ENCODE measurements at places on chromosomes 5 and 9.

DNA sequence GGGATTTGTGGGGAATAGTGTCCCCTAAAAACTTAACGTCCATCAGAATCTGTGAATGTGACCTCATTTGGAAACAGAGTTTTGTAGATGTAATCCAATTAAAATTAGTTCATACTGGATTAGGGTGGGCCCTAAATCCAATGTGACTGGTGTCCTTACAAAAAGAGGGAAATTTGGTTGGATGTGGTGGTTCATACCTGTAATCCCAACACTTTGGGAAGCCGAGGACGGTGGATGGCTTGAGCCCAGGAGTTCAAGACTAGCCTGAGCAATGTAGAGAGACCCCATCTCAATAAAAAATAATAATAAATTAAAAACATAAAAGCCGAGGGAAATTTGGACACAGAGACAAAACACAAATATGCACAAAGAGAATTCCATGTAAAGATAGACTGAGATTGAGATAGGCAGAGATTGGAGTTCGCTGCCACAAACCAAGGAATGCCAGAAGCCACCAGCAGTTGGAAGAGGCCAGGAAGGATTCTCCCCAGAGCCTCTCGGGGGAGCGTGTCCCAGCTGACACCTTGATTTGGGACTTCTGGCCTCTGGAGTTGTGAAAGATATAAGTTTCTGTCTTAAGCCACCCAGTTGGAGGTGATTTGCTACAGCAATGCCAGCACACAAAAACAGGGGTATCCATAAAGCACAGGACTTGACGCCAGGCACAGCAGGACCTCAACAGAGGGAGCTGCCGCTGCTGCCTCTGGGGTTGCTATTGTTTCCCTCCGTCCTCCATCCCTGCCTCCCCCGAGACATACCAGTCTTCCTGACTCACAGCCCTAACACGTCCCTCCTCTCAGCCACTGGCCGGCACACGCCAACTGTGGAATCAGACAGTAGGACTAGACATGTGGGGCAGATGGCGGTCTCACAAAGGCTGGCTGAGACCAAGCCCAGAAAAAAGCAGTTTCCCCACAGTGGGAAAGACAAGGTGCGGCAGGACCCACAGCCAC, 73.8 kb upstream of the IL17B start:
- DNase-seq: peak; percentile 88

DNA sequence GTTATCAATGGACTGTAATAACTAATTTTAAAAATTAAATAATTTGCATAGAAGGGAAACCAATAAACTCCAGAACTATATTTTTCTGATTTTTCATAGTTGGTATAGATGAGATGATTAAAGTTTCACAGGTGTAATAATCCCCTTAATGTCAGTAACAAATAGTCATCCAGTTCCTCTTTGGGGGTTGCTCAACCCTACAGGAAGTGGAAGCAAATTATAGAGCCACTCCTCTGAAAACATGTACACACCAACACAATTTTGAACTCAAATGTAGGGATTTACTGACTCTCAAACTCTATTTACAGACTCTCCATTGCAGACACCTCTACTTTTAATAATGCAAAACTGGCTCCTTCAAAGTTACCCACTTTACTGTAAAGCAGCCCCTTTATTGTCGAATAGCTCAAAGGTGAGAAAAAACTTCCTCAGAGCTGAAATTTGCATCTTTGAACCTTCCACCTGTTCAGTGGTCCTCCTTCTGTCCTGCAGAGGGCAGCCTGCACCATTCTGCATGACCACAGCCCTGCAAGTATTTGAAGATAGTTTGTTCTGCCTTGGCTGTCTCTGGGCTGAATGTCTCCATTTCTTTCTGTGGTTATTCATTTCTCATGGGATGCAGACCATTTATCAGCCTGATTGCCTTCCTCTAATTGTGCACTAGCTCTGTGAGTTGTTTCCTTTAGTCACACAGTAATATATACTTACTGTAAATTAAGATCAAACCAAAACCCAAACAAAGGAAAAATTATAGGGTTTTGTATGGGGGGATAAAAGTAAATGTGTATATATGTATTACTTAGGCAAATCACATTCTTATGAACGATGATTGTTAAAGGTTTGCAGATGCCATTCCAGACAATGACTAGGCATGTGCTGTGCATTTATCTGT, 383.2 kb upstream of the SGCD start:
- DNase-seq: peak; percentile 33

DNA sequence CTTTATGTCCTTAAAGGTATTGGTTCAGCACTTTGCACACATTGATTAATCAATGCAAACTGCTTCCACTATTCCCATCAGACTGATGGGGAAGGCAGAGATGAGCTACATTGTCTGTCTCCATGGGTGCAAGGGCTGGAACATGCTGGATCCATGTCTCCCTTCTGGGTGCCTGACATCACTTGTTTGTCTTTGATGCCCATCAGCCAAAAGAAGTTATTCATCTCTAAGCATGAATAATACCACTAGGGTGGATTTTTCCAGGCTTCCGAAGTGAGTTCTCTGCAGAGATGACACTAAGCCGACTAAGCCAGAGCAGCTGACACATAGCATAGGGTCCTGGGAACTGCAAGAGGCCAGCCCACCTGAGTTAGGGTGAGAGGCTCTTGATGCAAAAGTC, 8.7 kb downstream of the FGF1 start:
- DNase-seq: no peak

- DNase-seq: no peak
Observed at GRCh38 chr9:123772374-123772773, 157.6 kb downstream of the DENND1A start.

- DNase-seq: no peak
Observed at GRCh38 chr9:9112001-9112720, 1312.6 kb upstream of the DMAC1 start.

DNA sequence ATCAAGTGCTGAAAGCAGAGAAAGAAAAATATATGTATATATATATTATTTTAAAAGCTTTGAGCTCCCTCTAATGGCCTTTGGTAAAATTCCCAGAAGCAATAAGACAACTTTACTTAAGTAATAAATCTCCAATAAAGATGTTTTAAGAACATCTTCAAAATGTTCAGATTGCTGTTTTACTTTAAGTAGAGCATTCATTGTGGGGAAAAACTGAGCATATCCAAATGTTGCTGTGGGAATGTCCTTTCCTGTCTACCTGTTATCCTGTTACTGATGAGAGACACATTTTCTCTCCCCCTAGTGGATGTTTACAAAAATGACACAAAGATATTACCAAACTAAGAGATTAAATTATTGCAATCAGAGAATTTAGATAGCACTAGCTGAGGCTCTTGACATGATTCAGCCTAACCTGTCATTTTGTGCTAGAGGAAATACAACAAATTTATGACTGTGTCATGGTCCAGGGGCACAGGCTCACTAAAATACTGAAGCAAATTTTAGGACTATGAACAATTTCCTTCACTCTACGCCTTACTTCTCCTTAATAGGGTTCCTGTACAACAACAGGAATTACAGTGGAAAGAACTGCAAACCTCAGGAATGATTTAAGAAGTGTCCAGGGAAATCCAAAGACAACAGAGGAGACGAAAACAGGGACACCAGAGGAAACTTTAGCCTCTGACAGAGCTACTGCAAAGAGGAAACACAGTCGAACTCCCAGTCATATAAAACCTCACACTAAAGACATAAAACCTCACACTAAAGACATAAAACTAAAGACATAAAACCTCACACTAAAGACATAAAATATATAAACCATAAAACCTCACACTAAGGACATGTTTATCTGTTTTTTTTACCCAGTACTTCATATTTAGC, 24.3 kb upstream of the PRRC1 start:
- no peak for DNase-seq

DNA sequence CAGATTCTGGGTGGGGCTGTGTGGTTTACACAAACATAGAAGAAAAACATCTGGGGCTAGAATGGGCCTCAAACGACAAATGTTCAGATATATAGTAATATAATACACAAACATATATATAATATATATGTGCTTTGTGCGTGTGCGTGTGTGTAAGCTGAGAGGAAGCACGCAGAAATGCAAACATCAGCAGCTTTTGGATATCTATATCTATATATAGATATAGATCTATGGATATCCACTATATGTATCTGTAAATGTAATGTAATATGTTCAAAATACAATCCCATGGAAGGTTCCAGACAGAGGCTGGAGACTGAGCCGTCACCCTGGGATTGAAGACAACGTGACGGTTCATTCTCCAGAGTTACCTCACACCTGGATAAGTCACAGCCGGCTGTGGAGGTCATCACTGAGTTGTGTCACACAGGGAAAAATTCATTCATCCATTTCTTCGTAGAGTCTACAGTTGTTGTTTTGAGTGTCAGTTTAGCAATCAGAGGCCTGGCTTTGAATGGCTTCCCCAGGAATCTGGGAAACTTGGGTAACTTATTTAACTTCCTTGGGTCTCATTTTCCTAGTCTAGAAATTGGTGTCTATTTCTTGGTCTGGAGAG, 123.0 kb upstream of the CPEB4 start:
- DNase-seq: no peak

GRCh38 chr5:173138707-173139106, 5.6 kb upstream of the BNIP1 start:
- DNase-seq: no peak

DNA sequence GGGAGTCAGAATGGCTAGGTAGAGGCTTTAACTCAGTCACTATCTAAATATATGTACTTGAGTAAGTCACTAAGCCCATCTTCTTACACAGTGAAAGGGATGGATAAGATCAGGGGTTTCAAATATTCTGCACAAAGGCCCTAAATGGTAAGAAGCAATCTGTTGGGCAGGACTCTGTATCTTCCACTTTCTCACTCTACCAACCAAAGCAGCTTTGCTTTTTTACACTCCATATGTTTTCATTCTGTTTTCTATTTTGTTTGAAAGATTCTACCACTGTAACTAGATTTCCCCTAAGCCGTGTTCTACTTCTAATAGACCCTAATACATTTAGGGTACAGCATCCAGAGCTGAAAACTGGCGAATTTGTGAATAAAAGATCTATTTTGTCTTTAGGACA, 477.5 kb upstream of the NMUR2 start:
- no peak for DNase-seq

GRCh38 chr5:83406906-83407305, 64.6 kb upstream of the VCAN start:
- DNase-seq: no peak

GRCh38 chr5:154176181-154176580, 14.4 kb upstream of the GALNT10 start:
- no peak for DNase-seq

DNA sequence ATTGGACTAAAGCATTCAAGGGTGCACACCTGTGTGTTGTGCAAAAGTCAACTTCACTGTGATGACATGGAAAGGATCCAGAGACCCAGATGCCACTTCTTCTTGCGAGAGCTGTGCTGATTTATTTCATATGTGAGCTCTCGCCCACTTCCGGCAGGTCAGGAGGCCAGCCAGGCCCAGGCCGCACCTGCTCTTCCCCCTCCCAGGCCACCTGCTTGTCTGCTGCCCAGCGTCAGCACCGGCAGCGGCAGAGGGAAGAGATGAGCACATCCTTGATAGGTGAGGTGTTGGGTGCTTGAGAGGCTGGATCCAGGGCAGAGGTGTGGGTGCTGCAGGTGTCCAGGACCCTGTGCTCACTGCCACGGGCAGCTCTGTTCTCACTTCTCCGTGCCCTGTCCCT, 242.9 kb downstream of the FANCC start:
- no peak for DNase-seq

DNA sequence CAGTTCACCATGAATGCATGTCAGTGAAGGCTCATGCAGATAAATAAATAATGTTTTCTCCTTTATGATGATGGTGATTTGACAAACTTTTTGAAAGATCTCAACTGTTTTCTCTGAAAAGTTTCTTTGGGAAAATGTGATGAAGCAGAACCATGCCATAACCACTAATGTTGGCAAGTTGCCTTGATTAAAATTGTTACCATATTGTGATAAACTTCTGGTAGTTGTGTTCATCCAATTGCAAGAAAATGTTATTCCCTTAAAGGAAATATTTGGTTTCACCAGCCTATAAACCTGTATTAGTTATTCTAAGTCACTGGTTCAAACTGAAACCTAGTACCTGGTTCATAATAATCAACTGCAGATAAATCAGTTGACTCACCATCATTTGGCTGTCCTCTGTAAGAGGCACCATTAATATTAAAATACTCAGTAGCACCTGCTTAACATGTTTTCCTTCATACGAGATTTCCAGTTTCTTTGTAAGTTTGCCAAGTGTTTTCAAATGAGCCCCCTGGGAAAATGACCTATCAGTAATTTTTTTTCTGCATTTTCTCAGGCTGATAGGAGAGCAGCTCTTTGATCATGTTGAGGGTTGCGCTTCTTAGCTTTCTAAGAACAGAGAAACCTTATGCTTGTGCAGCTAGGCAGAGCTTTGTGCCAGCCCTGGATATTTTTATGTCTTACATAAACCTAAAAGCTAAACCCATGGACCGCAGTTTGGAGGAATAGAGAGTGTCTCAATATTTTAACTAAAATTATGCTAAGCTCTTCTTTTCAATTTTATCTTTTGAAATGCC, 88.0 kb downstream of the LURAP1L start:
- no peak for DNase-seq

DNA sequence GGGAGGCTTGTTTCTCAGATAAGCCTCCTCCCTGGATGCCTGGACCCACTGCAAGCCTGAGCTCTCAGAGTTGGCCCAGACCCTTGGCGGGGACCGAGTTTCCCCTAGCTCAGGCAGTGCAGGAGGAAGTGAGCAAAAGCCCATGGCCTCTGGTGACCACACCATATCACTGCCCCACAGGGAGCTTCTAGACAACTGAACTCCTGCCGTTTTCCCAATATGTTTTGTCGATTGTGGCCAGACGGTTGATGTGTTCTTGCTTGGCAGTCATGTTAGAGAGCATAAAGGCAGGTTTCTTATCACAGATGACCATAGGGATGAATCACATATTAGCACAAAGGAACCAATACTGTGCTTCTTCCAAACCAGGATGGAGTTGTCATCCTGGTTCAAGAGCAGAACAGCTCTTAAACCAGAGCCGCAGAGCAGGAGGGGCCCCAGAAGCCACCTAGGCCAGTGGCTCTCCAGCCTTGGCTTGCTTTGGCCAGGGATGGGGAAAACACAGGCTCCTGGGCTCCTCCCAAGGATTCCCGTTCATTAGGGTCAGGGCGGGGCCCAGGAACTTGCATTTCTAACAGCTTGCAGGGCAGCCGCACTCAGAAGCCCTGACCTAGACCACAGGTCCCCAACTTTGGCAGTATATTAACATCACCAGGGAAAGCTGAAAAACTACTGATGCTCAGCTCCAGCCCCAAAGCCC, 113.1 kb upstream of the TBC1D2 start:
- no peak for DNase-seq

DNA sequence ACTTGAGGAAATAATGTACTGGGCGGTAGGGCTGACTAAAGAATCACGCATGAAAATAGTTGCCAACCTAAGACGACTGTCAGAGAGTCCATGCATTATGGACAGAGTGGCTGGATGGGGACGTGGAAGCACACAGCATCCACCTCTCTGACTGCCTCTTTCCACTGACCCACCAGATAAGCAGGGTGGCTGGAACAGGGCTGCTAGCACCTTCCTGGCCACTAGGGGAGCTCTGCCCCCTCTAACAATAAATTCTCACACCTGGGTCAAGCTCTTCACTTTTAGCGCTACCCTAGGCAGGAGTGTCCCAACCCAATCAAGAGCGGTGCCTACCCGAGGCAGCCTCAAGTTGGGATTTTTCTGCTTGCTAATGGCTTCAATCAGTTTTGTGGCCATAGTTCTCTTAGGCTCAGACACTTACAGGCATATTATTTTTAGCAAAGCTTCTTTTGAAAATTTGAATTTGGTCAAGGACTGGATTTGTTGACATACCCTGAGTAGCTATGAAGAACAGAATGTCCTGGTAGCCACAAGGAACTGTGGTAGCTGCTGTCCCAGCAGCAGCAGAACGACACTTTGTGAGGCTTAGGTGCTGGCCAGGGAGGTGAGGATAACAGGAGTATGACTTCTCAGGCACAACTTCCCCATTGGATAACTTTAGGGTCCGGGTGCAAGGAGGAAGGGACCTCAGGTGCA, 6.9 kb upstream of the TPM2 start:
- DNase-seq: no peak
